ENCODE measurements at places on chromosomes 4 and X. TPM values are rescaled to one million over a fixed set of nuclear protein-coding genes. Genes with fewer than 3 reads are reported as not detected.

Gene ZGRF1
- 19.8 TPM for polyA plus RNA-seq

Gene CAMK2D
- polyA plus RNA-seq: 27.1 TPM

Gene RTL3
- polyA plus RNA-seq: not detected

Gene PNCK
- polyA plus RNA-seq: 9.5 TPM

Gene SLC16A2
- 14.5 TPM for polyA plus RNA-seq

Gene GPR50
- polyA plus RNA-seq: not detected

Gene ANK2
- polyA plus RNA-seq: 52.0 TPM

Gene FAM149A
- polyA plus RNA-seq: 12.2 TPM

Gene TMEM31
- polyA plus RNA-seq: 1.0 TPM

Gene DGAT2L6
- polyA plus RNA-seq: not detected

Gene MAGEA9B
- polyA plus RNA-seq: not detected

Gene RAB41
- not detected for polyA plus RNA-seq

Gene ITM2A
- polyA plus RNA-seq: not detected

Gene NAP1L3
- polyA plus RNA-seq: 243 TPM

Gene KIAA1210
- not detected for polyA plus RNA-seq

Gene CORIN
- polyA plus RNA-seq: 0.25 TPM

Gene NEK1
- polyA plus RNA-seq: 16.7 TPM

Gene FATE1
- not detected for polyA plus RNA-seq

Gene ARHGAP36
- polyA plus RNA-seq: 4.9 TPM

Gene TDO2
- not detected for polyA plus RNA-seq

Gene NPY5R
- polyA plus RNA-seq: 2.3 TPM

Gene SSX1
- polyA plus RNA-seq: not detected

Gene ZC4H2
- polyA plus RNA-seq: 81.6 TPM

Gene FAM184B
- polyA plus RNA-seq: not detected

Gene CT45A1
- polyA plus RNA-seq: not detected

Gene ATP1B4
- polyA plus RNA-seq: not detected

Gene CBLL2
- polyA plus RNA-seq: not detected
